Trophoblast cell (in vitro differentiated cells and primary cell): ENCODE measurements at places on chromosomes 3 and 15.

GRCh38 chr15:77030928-77031375 lies 36.0 kb downstream of the PSTPIP1 start:
- H3K36me3 ChIP-seq: no peaks in the 10 kb centered on the region
- no peak overlapping the region for H3K27ac ChIP-seq
- DNase-seq: no peak
- no peak overlapping the region for H3K4me3 ChIP-seq

DNA sequence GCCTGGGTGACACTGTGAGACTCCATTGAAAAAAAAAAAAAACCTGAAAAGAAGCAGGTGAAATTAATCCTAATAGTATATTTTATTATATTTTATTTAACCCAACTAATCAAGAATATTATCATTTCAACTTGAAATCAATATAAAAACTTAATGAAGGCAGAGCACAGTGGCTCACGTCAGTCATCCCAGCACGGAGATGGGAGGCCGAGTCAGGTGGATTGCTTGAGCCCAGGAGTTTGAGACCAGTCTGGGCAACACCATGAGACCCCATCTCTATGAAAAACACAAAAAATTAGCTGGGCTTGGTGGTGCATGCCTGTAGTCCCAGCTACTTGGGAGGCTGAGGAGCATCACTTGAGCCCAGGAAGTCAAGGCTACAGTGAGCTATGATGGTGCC lies 33.3 kb upstream of the SLC41A3 start:
- no peak overlapping the region for H3K4me3 ChIP-seq
- H3K36me3 ChIP-seq: no peaks in the 10 kb centered on the region
- no peak for DNase-seq
- no peaks in the 10 kb centered on the region for H3K27me3 ChIP-seq
- H3K4me1 ChIP-seq: no peaks in the 10 kb centered on the region
- no peak overlapping the region for H3K27ac ChIP-seq

DNA sequence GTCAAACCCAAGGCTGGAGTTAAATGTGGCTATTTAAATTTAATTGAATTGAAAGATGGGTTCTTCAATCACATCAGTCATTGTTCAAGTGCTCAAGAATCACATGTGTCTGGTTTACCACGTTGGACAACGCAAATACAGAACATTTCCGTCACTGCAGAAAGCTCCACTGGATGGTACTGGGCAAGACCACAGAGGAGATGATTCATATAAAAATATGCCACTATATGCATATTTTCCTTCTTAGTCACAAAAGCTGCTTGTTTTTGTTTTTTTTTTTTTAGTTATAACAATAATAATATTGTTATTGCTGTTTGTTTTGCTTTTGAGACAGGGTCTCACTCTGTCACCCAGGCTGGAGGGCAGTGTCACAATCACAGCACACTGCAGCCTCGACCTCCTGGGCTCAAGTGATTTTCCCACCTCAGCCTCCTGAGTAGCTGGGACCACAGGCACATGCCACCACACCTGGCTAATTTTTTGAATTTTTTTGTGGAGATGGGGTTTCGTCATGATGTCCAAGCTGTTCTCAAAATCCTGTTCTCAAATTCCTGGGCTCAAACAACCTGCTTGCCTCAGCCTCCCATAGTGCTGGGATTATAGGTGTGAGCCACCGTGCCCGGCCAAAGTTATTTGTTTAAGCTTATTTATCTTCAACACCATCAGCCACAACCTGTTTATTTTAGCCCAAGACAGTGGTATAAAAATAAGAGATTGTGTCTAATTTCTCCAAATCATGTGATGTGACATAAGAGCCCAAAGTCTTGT lies 19.4 kb downstream of the RTP3 start:
- no peaks in the 10 kb centered on the region for H3K27me3 ChIP-seq
- H3K27ac ChIP-seq: no peak overlapping the region
- no peaks in the 10 kb centered on the region for H3K36me3 ChIP-seq

DNA sequence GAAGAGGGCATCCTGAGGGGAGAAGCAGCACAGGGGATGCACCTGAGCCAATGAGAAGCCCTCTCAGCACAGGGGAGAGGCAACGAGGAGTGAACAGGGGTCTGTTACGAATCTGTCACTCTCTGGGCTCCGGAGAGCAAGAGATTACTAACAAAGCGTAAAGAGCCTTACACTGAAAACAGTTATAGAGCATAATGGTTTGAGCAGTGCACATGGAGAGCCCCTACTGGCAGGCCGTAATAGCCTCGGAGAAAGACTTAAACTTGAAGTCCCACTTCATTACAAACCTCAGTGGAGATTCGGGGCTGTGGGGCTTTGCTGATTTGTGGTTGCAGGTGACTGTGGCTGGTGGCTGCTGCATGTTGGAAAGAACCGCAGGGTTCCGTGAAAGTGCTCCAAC lies 271.5 kb upstream of the TMC3 start:
- no peak for DNase-seq
- H3K36me3 ChIP-seq: no peaks in the 10 kb centered on the region
- H3K27ac ChIP-seq: no peak overlapping the region
- no peaks in the 10 kb centered on the region for H3K27me3 ChIP-seq
- no peak overlapping the region for H3K4me3 ChIP-seq

DNA sequence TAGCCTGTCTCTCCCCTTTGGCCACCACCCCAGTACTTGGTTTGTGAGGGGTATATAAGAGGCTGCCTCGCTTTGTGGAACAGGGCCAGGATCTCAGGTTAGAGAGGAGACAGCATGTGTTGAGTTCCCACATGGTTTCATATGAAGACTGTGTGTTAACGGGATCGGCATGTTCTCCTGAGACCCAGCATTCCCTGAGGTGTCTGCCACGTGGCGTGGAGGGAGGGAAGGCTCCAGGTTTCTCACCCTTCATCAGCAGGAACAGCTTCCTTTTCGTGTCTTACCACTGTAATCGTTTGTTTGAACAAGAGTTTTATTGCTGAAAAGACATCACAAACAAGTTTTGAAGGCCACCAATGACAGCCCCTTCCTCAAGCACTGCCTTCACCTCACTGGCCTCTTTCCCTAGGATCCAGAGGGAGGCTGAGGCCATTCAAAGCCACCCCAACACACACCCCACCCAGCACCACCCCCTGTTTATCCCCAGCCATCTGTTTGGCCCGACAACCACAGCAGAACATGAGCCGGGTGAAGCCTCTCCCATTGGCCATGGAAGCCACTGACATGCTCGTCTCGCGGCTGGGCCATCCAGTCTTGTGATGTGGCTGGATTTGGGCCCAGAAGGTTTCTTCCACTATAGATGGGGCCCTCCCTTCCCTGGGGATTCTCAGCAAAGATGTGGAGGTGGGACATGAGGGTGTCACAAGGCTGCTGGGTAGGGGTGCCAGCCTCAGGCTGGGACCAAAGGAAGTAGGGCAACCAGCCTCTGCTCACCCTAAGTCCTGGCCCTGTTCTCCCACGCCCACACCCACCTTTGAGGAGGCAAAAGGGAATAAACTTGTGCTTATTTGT lies 10.0 kb downstream of the BHLHE40 start:
- peak overlapping the region; percentile 1 for H3K27ac ChIP-seq
- DNase-seq: no peak
- H3K36me3 ChIP-seq: peaks cover 3% of the 10 kb centered on the region
- peaks cover 12% of the 10 kb centered on the region for H3K4me1 ChIP-seq

DNA sequence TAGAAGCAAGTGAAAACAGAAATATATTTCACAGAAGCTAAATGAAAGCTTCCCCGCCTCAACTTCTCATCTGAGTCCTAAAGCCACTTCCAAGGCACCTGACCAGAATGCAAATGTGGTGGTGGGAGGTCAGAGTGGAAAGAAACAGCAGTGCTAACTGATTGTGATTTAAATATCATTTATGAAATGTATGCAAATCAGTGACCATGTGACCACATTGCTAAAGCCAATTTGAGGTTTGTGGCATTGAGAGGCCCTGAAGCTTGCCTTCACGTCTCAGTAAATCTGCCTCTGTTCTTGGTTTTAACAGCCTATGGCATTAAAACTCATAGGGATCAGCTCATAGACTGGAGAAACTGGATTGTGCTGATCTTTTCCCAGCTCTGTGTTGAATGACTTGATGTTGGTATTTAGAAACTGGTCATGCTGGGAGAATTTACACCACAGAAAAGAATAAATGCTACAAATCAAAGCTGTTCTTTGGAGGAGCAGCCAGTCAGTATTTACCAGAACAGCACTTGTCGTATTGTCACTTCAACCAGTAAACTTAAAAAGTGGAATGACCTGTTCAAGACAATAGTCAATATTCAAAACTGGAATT lies 481.4 kb upstream of the ALCAM start:
- no peaks in the 10 kb centered on the region for H3K27me3 ChIP-seq
- no peak for DNase-seq
- no peaks in the 10 kb centered on the region for H3K4me1 ChIP-seq
- no peak overlapping the region for H3K27ac ChIP-seq
- no peak overlapping the region for H3K4me3 ChIP-seq

DNA sequence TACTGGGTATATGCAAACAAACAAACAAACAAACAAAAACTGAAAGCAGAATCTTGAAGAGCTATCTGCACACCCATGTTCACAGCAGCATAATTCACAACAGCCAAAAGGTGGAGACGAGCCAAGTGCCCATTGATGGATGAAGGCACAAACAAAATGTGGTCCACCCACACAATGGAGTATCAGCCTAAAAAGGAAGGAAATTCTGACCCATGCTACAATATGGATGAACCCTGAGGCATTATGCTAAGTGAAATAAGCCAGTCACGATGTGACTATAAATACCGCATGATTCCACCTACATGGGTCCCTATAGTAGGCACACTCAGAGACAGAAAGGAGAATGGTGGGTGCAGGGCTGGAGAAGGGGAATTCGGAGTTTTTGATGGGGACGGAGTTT lies 24.1 kb downstream of the XPC start:
- H3K27ac ChIP-seq: no peak overlapping the region
- no peak for DNase-seq
- H3K4me3 ChIP-seq: no peak overlapping the region
- no peaks in the 10 kb centered on the region for H3K4me1 ChIP-seq
- H3K27me3 ChIP-seq: no peaks in the 10 kb centered on the region
- peaks cover 70% of the 10 kb centered on the region for H3K36me3 ChIP-seq

DNA sequence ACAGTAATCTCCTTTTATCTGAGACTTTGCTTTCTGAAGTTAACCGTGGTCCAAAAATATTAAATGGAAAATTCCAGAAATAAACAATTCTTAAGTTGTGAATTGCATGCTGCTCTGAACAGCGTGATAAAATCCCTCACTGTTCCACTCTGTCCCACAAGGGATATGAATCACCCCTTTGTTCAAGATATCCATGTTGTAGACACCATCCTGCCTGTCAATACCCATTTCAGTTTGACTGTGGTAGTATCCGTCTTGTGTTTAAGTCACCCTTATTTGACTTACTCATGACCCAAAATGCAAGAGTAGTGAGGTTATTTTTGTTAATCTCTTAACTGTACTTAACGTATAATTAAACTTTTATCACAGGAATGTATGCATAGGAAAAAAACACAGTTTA lies 435.0 kb downstream of the SHQ1 start:
- no peaks in the 10 kb centered on the region for H3K4me1 ChIP-seq
- no peaks in the 10 kb centered on the region for H3K36me3 ChIP-seq
- H3K27me3 ChIP-seq: no peaks in the 10 kb centered on the region
- no peak overlapping the region for H3K4me3 ChIP-seq
- DNase-seq: no peak
- no peak overlapping the region for H3K27ac ChIP-seq

DNA sequence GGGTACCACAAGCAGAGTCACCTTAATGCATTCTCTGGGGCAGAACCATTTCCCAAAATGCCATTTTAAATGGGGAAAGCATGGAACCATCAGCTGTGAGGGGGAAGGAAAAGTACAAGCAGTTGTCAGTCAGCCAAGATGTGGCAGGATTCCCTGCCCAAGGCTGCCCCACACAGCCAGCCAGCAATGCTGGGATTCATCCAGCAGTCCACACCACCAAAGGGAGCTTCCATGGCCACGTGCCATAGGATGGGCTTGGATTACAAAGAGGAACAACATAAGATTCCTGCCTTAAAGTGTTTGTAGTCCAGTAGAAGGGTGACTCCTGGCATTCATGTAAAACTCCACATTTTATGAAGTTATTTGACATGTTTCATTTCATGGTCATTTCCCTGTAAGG lies 233.3 kb downstream of the SHOX2 start:
- no peak overlapping the region for H3K27ac ChIP-seq
- no peaks in the 10 kb centered on the region for H3K36me3 ChIP-seq
- no peaks in the 10 kb centered on the region for H3K4me1 ChIP-seq

DNA sequence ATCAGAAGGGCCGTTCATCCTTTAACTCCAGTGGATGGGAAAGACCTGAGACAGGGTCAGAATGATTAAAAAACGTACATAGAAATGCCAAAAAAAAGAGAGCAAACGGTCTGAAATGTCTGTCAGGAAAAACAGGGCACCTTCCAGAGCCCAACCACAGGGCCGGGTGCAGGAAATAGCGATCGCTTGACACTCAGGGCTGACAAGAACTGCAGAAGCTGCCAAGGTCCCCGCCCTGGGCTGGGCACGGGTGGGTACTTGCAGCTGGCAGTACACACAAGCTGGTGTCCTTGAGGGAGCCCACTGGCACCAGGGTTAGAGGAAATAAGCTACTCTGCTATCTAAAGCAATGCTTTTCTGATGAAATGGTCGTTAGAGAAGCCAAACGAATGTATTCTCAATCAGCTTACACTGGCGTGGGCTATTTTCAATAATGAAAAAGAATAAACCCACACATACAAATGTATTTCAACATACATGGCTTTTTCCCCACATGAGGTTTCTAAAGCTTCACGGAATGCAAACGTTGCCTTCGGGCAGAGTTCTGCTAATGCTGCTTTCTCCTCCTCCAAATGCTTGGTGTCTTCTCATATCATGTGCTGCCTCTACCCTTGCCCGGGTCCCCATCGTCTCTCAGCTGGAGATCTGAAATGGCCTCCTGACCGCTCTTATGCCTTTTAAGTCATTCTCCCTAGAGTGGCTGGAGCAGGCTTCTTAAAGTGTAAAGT lies 15.6 kb downstream of the FRMD4B start:
- H3K36me3 ChIP-seq: no peaks in the 10 kb centered on the region
- DNase-seq: peak; percentile 58
- H3K4me3 ChIP-seq: no peak overlapping the region
- H3K4me1 ChIP-seq: peaks cover 2% of the 10 kb centered on the region
- H3K27me3 ChIP-seq: no peaks in the 10 kb centered on the region

DNA sequence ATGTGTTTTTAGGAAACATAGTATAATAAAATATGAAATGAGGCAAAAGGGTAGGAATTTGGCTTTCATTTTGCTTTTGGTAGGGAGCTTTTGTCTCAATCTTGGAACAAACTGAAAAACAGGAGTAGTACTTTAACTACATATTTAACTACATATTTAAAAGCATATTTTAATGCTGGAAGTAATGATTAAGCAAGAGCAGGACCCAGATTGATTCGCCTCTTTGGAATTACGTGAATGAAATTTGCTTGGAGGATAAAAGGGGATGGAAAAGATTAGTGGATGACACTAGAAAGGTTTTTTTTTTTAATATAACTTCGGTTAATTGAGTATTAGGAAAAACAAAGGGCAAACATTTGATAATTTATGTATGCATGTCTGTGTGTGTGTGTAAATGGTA lies 11.2 kb upstream of the TMEM212 start:
- H3K36me3 ChIP-seq: no peaks in the 10 kb centered on the region
- H3K4me3 ChIP-seq: no peak overlapping the region
- no peak for DNase-seq
- H3K4me1 ChIP-seq: no peaks in the 10 kb centered on the region
- no peak overlapping the region for H3K27ac ChIP-seq
- no peaks in the 10 kb centered on the region for H3K27me3 ChIP-seq

- H3K27me3 ChIP-seq: no peaks in the 10 kb centered on the region
- no peak for DNase-seq
- no peaks in the 10 kb centered on the region for H3K4me1 ChIP-seq
- no peak overlapping the region for H3K4me3 ChIP-seq
These were observed 119.9 kb upstream of the RASGRP1 start for GRCh38 chr15:38684440-38685010.
